Astrocyte (in vitro differentiated cells and primary cell): ENCODE measurements at places on chromosomes 1 and 21. TPM values are rescaled to one million over a fixed set of nuclear protein-coding genes. Genes with fewer than 3 reads are reported as not detected.
A peak's percentile ranks its signal among the peaks of the same experiment; 100 is the strongest.

DNA sequence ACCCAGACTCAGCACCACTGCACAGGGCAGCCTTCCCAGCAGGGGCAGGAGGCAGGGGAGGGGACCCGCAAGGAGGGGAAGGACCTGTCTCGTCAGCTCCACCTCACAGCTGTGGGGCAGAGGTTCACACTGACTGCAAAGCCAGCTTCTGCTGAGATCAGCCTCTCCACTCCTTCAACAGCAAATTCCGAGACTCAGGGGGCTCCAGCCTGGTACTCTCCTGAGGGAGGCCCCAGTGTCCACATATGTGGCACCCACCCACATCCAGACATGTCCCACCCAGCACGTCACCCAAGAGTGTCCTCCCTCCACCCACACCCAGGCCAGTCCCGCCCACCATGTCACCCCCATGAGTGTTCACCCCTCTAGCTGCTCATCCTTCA lies 329.5 kb downstream of the NPHP4 start:
- DNase-seq = no peak

DNA sequence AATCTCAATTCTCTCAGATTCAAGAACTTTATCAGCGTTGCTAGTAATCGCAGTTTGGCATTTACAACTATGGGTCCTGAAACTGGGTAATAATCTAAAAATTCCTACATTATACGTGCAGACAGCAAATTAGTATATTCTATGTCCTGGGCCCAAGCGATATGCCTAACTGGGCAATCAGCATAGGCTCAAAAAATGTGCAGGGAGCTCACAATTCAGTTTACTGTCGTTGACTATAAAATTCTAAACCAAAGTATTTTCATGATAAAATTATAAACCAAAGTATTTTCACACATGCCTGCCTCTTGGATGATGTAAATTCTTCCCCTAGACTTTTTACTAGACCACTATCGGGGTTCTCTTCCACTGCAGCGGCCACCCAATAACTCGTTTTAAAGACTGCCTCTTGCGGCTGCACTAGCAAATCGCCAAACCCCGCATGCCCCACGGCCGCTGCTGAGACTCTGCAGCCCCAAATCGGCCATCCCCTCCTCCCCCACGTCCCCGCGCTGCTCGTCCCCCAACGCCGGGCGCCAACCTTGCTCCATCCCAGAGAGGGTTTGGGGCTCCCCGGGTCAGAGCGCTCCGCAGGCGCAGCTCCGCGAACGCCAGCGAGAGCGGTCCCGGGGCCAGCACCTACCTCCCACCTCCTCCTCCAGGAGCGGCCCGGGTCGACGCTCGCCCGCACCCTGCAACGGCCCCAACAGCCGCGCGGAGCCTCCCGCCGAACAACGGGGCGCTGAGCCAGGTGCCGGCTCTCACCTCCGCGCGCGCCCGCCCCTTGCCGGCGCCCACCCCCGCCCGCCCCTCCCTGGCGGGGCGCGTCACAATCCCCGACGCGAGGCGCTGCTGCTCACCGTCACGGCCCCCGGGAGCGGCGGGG lies 506 bp downstream of the SSX2IP start:
- DNase-seq = peak; percentile 32

Gene ZNF644
- 65.5 and 76.5 TPM in 2 replicates for total RNA-seq

- no peak for DNase-seq
These were observed 30.1 kb upstream of the EPS15 start for GRCh38 chr1:51549016-51549619.

Gene FAM3B
- total RNA-seq = not detected in 2 replicates

- no peak for DNase-seq
These were observed 206.2 kb downstream of the SMYD3 start for GRCh38 chr1:246300626-246301549.
